RCC 7860 (cell line): ENCODE measurements at places on chromosomes 1 and 21.

DNA sequence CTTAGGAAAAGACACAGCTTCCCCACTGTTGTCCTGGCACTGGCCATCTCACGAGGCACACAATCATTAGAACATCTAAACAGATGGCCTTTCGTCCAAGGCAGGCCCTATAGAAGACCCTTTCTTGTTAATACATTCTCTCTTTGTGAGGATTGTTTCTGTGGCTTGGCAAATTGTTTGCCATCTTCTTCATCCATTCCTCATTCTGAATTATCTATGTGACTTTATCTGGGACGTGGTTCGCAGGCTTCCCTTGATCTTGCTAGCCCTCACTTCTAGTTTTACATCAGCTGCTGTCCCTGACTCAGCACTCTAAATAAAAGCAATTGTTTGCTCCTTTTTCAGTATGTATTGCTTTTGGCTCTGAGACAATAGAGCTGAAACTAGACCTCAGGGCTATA lies 101.1 kb upstream of the ZC3H11B start:
- DNase-seq: no peak

- DNase-seq: no peak
Observed at GRCh38 chr1:212256369-212256768, 28.8 kb upstream of the PPP2R5A start.

GRCh38 chr1:110390096-110390495 lies 730 bp downstream of the SLC16A4 start:
- DNase-seq: peak; percentile 54

DNA sequence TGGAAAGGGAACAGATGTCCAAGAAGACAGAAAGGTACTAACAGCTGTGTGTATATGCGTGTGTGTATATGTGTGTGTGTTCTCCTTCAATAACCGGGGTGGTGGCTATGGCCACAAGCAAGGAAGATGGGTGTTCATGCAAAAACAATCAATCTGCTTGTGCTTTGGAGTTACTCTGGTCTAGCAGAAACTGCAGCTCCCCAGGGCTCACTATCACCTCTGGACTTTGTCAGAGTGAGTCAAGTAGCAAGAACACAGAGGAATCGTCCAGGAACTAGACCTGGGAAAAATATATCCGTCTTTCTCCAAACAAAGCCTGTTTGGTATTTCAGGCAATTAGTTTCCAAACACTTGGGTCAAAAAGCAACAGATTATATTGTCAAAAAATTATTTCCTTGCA lies 68.6 kb downstream of the GNG12 start:
- no peak for DNase-seq

DNA sequence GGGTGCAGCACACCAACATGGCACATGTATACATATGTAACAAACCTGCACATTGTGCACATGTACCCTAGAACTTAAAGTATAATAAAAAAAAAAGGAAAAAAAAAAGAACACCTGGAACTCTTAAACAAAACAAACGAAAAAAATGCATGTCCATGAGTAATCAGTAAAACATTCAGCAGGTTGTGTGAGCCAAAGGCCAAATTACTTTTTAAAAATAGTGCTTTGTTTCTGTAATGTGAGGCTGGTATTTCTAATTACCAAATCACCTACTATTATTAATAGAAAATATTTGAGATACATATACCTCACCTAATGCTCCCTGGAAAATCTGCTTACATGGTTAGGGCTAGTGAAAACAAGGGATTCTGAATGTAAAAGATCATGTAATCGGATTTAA lies 294.4 kb upstream of the NR5A2 start:
- DNase-seq: no peak

DNA sequence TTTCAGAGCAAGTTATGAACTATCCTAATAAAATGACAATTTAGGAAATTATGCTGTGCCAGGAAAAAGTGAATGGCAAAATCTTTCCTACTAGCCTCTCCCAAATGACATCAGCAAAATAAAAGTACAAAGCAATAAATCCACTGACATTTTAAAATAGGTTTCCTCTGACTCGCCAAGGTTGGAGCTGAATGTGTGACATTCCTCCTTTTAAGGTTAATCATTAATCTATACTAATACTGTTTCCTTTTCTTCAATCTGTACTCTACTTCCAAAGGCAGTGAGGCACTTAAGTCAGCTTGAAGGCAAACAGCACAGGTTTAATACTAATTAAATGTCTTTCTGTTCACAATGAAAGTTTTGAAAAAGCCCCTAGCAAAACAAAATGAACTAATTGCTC lies 15.7 kb downstream of the RNF19B start:
- peak; percentile 80 for DNase-seq

- no peak for DNase-seq
Observed at GRCh38 chr1:223732993-223733798, 20.9 kb downstream of the CAPN2 start.

GRCh38 chr1:222817529-222817928 lies 2.7 kb downstream of the DISP1 start:
- DNase-seq: peak; percentile 95

DNA sequence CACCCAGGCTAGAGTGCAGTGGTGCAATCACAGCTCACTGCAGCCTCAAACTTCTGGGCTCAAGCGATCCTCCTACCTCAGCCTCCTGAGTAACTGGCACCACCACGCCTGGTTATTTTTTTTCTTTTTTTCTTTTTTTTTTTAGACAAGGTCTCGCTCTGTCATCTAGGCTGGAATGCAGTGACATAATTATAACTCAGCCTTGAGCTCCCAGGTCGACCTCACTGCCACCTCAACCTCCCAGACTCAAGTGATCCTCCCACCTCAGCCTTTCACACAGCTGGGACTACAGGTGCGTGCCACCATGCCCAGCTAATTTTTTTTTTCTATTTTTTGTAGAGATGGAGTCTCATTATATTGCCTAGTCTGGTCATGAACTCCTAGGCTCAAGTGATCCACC lies 66.9 kb upstream of the ECE1 start:
- peak; percentile 46 for DNase-seq

DNA sequence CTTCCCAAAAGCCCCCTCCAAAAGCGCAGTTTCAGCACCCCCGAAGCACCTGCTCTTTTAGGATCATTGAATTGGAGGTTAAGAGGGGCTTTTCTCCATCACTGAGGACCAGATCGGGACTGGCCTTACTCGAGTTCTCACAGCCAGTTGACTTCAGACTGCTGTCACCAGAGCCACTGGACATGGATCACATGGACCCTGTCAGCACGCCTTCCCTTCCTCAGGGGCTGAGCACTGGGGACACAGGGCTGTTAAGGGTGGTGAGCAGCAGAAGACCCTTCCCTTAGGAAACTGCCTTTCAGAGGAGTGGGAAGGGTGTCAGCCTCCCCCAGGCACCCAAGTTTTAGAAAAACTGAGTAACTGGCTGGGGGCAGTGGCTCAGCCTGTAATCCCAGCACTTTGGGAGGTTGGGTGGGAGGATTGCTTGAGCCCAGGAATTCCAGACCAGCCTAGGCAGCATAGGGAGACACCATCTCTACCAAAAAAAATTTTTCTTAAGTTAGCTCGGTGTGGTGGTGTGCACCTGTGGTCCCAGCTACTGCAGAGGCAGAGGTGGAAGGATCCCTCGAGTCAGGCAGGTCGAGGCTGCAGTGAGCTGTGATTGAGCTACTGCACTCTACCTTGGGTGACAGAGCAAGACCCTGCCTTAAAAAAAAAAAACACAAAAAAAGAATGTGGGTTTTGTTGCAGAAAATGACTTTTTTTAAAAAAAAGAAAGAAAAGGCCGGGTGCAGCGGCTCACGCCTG lies 584 bp upstream of the FGR start:
- DNase-seq: no peak

- no peak for DNase-seq
Observed at GRCh38 chr1:36522461-36523229, 39.9 kb upstream of the CSF3R start.

DNA sequence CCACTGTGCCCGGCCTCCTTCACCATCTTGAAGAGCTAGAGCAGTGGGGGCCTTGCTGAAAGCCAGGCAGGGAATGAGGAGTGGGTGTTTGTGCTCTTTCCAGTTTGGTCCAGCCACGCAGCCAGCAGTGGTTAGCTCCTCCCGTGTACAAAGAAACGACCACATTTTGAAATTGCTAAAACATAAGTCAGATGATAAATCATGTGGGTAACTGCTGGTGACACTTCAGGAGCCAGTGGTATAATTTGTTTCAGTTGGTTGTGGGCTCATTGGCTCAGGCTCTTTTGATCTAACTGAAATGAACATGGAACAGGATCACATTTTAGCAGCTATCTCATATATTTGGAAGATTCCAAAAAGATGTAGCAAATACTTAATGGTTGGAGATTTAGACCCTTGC lies 87.6 kb downstream of the MTR start:
- DNase-seq: no peak

- no peak for DNase-seq
Observed at GRCh38 chr1:91870322-91870721, 15.6 kb downstream of the TGFBR3 start.

GRCh38 chr1:200907611-200908097 lies 13.0 kb downstream of the INAVA start:
- DNase-seq: peak; percentile 47

DNA sequence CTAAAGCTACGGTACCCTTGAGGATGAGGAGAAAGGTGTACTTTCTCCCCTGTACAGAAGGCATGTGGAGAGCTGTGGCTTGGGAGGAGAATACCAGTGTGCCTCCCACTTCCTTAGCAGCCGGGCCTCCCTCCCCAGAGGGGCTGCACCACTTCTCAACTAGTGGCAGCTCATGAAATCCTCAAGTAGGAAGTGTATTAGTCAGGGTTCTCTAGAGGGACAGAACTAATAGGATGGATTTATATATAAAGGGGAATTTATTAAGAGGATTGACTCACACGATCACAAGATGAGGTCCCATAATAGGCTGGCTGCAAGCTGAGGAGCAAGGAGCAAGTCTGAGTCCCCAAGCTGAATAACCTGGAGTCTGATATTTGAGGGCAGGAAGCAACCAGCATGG lies 53.1 kb upstream of the PPP2R5A start:
- no peak for DNase-seq

DNA sequence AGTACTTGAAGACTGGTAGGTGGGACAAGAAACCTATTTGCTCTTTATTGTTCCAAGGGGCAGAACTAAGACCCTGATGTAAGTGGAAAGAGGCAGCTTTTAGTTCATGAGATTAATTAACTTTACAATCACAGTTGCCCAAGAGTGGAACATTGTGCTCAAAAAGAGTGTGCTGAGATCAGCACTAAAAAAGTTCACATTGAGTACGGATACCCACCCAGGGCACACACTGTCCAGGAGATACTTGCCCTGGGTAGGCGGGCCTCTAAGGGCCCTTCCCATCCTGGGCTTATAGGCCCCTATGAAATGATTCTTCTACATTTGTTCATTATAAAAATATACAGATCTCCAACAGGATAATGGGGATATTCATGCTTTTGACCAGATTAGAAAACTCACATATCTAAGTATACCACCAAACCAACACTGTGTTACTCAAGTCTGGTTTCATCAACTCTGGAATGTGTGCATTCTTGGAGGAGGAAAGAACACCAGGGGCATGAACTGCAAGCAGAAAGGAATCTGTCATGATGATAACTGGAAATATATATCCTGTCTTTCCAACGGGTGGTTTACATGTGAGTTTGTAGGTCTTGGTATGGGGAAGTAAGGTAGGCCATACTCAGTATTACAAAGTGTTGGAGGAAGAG lies 626.2 kb downstream of the SMYD3 start:
- DNase-seq: peak; percentile 26
